GM23338 (cell line): ENCODE measurements at places on chromosomes 5 and 9. TPM values are rescaled to one million over a fixed set of nuclear protein-coding genes. Genes with fewer than 3 reads are reported as not detected.
A peak's percentile ranks its signal among the peaks of the same experiment; 100 is the strongest.

DNA sequence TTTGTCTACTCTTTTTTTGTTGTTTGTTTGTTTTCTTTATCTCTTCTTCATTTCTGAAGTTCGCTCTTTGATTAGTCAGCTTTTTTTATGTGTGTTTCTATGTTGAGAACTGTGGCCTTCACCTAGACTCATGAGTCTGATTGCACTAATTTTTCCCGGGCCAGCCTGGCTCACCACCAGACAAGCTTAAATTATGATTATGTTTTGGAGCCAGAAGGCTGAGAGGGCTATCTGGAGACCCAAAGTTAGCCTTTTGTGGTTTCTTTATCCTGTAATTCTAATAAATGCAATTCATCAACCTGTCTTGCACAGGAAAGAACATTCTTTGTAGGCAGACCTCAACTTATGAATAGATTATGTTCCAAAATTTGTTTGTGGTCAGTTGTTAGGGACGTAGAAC lies 20.8 kb upstream of the ACTBL2 start:
- H3K27ac ChIP-seq = no peak overlapping the region
- no peak overlapping the region for H3K4me3 ChIP-seq
- DNase-seq = no peak
- H3K27me3 ChIP-seq = no peaks in the 10 kb centered on the region

DNA sequence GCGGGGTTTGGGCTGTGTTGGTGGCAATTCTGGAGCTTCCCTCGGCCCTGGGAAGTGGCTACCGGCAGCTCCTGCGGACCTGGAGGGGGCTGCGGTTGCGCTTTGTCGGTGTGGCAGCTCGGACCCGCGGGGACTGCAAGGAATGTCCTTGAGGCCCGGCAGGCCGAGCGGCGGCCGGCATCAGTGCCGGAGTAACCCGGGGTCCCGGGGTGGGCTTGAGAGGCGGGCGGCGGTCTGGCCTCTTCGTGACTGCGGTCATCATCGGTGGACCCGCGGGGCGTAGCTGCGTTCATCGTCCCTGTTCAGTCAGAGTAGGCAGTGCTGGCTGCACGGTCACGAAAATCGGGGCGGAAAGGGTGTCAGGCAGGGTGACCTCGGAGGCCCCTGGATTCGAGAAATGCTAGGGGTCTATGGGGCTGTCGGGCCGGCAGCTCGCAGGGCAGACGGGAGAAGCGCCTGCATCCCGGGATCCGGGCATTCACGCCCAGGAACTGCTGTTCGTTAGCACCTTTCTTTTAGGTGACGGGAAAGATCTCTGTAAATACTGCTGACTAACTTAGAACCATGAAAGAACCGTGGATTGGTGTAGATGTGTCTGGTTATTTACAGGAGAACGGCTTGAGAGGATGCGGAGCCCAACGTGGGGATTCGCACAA lies 474 bp downstream of the HMGCR start:
- H3K4me1 ChIP-seq = peaks cover 9% of the 10 kb centered on the region; the same call in 1 of the 2 replicates
- H3K4me3 ChIP-seq = peak overlapping the region; percentile 94
- no peak for DNase-seq
- no peaks in the 10 kb centered on the region for H3K27me3 ChIP-seq
- H3K27ac ChIP-seq = no peak overlapping the region

Gene IL13
- total RNA-seq = not detected in 2 replicates

Gene NMRK1
- total RNA-seq = 6.2 and 9.6 TPM in 2 replicates

DNA sequence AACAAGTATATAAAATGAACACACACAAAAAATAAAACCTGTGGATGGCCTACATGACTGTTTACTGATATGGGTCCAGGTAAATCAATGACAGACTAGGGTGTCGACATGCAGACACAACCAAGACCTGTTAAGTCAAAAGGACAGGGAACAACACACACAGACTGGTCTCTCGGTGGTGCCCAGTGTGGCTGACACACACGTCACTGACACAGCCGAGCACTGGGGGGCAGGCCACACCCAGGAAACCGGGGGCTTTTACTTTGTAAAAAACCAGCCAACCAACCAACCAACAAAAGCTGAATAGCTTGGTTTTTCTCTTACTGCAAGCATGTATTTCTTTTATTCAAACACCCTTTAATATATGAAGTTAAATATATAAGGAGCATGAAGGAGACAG lies 5.0 kb downstream of the FAM163B start:
- no peak overlapping the region for H3K4me3 ChIP-seq
- DNase-seq = no peak
- H3K27me3 ChIP-seq = peaks cover 15% of the 10 kb centered on the region
- no peak overlapping the region for H3K27ac ChIP-seq
- no peaks in the 10 kb centered on the region for H3K4me1 ChIP-seq
